ENCODE measurements at places on chromosomes 1 and 21.

- no peak for DNase-seq
Measured at GRCh38 chr1:13775459-13775858, 75.5 kb downstream of the PRDM2 start.

DNA sequence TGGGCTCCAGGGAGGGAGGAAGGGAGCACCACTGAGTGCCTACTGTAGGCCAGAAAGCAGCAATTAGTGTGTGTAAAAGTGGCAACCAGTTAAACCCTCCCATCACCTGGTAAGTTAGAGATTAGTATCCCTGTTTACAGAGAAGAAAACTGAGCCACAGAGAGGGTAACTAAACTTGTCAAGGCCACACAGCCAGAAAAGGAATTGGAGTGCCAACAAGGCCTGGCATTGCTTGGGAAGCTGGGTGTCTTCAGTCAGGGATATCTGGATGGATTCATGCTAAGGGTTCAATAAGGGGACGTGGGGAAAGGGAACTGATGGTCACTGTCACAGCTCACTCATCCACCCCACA is 23.6 kb upstream of the ADGRB2 start:
- DNase-seq: no peak

GRCh38 chr1:24930260-24931145 is at the start of gene RUNX3:
Gene RUNX3 (minus strand): TSS chr1:24930276. CDS start chr1:24929868, 408 bp downstream.
- peak; percentile 92 for DNase-seq

GRCh38 chr1:167648252-167648849 is 18.3 kb downstream of the RCSD1 start:
- DNase-seq: no peak

- DNase-seq: no peak
Measured at GRCh38 chr1:179785728-179786127, 42.6 kb downstream of the FAM163A start.

- no peak for DNase-seq
Measured at GRCh38 chr1:1366699-1367066, 8.3 kb downstream of the AURKAIP1 start.

- no peak for DNase-seq
Measured at GRCh38 chr1:112454316-112454715, 54.4 kb upstream of the WNT2B start.

- no peak for DNase-seq
Measured at GRCh38 chr1:53525595-53525994, 66.4 kb downstream of the DMRTB1 start.

DNA sequence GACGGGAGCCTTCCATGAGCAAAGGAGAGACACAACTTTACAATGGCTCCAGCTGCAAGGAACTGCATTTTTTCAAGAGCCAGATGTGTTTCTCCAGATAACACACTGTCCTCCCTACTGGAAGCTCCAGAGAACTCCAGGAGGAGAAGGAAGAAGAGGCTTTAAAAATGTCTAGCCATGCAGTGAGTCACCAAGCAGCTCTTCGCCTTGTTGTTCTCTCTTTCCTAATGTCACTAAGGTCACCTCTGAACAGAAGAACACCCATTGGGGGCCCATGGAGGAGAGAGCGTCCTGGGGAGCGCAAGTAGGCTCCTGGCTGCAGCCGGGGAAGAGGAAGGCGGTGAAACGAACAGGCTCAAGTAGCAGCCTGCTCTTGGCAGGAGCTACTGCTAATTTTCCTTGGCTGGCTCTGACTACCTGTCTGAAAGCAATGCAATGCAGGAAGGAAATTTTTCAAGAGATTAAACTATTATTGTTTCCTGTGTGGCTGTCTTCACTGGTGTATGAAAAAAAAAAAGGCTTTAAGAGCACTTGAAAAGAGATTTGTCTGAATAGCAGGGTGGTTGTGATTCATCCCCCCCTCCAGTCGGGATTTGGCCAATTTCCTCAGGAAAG is 321.9 kb downstream of the SETD4 start:
- DNase-seq: no peak

GRCh38 chr1:203028067-203028783 is 1.9 kb downstream of the PPFIA4 start:
- DNase-seq: no peak

DNA sequence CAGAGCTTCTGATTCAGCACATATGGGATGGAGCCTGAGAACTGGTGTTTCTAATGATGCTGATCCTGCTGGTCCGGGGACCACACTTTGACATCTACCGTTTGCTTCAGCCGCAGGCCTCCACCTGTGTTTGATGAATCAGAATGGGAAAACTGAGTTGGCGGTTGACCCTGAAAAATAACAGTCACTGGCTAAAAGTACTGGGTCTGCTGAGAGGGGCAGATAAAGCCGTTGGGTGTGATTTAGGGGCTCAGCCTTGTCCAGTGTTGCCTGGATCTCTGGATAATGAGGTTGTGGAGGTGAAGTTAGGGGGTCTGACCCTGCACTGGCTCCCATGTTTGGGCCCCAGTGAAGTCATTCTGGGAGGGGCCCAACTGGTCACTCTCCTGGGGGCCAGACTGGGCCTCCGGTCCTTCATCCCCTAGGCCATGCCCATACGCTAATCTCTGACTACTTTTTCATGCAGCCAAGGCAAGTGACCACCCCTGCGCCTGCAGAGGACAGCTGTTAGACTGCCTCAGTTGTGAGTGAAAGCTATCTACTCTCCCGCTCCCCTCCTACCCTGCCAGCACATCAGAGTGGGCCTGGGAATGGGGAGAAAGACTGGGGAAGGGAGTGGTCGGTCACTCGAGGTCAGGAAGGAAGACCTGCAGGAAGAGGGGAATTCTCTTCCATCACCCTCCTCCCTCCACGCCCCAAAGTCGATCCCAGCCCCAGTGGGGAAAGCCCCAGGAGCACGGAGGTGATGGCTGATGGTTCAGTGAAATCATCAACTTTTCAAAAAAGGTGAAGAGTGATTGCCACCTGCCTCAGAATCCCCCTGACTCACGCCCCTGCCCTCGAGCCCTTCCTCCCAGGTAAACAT is 27.7 kb downstream of the VASH2 start:
- DNase-seq: no peak

- no peak for DNase-seq
Measured at GRCh38 chr1:227192163-227192562, 126.1 kb downstream of the CDC42BPA start.

- DNase-seq: no peak
Measured at GRCh38 chr1:22112554-22112953, 30.3 kb downstream of the WNT4 start.

DNA sequence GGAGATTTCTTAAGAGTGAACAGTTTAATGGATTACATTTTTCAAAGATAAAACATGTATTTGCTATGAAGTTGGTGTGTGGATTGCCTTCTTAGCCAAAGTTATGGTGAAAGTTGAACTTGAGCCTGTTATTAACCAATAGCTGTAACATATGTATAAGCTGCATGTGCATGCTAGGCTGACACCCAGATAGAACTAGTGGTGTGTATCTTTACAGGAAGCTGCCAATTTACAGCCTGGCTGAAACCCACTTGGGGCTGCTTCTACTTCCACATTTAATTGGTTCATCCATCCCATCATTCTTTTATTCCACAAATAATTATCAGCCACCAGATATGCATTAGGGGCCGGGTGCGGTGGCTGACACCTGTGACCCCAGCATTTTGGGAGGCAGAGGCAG is 3.3 kb downstream of the PLA2G5 start:
- DNase-seq: no peak

- no peak for DNase-seq
Measured at GRCh38 chr1:212655668-212656440, 43.8 kb downstream of the BATF3 start.

DNA sequence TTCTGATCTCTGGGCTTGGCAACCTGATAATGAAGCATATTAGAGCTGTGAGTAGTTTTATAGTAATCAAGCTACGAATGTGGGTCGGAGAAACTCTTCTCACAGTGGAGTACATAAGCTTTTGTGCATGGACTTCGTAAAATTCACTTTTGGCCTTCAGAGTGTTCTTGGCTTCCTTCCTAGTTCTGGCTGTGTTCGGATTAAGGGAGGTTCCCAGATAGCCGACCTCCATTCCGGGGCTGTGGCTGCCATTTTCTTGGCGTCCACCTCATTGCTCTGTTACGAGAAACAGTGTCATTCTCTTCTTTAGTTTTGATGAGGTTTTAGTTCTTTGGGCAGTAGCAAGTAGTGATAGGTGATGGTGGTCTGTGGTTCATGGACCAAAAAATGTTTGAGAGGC is 26.3 kb downstream of the CAMTA1 start:
- no peak for DNase-seq

DNA sequence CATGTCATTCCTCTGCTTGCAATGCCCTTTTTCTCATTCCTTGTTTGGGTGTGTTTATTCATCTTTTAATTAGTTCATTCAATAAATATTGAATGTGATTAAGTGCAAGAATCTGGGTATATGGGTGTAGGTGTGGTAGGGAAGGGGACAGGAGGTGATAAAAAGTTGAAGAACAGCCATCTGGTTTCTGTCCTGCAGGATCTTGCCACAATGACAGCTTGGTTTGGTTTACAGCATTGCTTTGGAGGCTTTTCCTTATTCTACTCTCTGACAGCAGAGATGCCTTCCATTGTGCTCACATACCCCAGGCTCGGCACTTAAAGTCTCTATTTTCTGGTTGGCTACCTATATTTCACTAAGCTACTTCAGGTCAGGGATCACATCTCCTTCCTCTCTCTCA is 3.0 kb upstream of the REG4 start:
- no peak for DNase-seq

DNA sequence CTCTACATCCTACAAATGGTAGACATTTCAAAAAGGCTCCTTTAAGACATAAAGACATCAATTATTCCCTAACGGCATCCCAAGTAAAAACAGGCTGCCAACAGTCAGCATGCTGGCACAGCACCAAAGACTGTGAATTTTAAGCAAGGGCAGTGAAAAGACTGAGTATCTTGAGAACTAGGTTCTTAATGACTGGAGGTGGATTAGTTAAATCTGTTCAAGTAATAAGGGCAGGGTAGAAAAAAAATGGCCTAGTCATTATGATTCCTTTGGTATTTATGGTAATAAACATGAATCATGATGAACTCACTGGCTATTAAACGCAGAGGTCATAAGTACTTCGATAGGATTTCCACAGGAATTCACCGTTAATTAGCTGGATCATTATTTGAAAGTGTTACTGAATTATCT is 75.2 kb downstream of the KIFAP3 start:
- DNase-seq: no peak

GRCh38 chr1:50634251-50634650 is 211.0 kb upstream of the DMRTA2 start:
- DNase-seq: no peak

GRCh38 chr1:211196880-211197279 is 62.3 kb upstream of the RCOR3 start:
- DNase-seq: no peak

DNA sequence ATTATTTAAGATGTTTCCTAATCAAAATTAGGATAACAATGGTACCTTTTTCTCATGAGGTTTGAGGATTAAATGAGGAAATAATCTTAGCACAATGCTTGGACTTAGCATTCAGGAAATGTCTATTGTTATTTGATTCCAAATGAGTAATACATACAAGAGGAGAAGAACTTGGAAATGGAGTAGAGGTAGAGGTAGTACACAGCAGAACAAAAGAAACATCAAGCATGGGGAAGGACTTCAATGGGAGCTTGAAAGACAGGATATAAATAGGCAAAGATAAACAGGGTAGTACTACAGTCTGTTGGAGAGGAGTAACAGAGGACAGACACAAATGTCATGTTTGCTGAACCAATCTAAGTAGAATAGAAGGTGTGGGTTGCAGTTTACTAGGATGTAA is 59.5 kb upstream of the RGS2 start:
- no peak for DNase-seq

- no peak for DNase-seq
Measured at GRCh38 chr21:41316200-41317062, at the start of gene FAM3B. Gene FAM3B (plus strand): TSS chr21:41316801. CDS start chr21:41316880, 79 bp downstream.

- DNase-seq: no peak
Measured at GRCh38 chr21:39000496-39000895, 182.8 kb downstream of the PSMG1 start.

GRCh38 chr1:156814571-156815260 is 1.9 kb downstream of the SH2D2A start:
- no peak for DNase-seq

GRCh38 chr21:40047211-40047610 is 180.0 kb downstream of the PCP4 start:
- DNase-seq: no peak
